ENCODE measurements at places on chromosomes 1 and 21. TPM values are rescaled to one million over a fixed set of nuclear protein-coding genes. Genes with fewer than 3 reads are reported as not detected.

SPRR2A gene
- not detected for total RNA-seq

ZYG11B gene
- 36.3 TPM for total RNA-seq

OR14K1 gene
- not detected for total RNA-seq

C1orf232 gene
- not detected for total RNA-seq

BTG3 gene
- total RNA-seq: 16.3 TPM

NOS1AP gene
- total RNA-seq: 18.5 TPM

KCNK1 gene
- 22.2 TPM for total RNA-seq

FTCD gene
- total RNA-seq: not detected

CHI3L2 gene
- total RNA-seq: 3.3 TPM

CENPL gene
- total RNA-seq: 0.66 TPM

RGS4 gene
- 0.47 TPM for total RNA-seq

SPRR2F gene
- not detected for total RNA-seq

TMCO2 gene
- not detected for total RNA-seq

ARHGEF10L gene
- total RNA-seq: 177 TPM

FAM177B gene
- total RNA-seq: 24.0 TPM

WNT2B gene
- 5.8 TPM for total RNA-seq

TAS1R1 gene
- not detected for total RNA-seq

MMEL1 gene
- 11.4 TPM for total RNA-seq

MYCBP gene
- total RNA-seq: 13.9 TPM

SYPL2 gene
- 0.67 TPM for total RNA-seq

FCGR3A gene
- total RNA-seq: 0.53 TPM

HPCA gene
- not detected for total RNA-seq

C1orf21 gene
- total RNA-seq: 82.3 TPM

ITLN2 gene
- total RNA-seq: 62.0 TPM

DDAH1 gene
- 50.3 TPM for total RNA-seq

EXTL1 gene
- not detected for total RNA-seq

INKA2 gene
- 2.0 TPM for total RNA-seq

C2CD4D gene
- not detected for total RNA-seq

FCRL5 gene
- total RNA-seq: 19.0 TPM

GJA4 gene
- total RNA-seq: 2.8 TPM

ATAD3C gene
- total RNA-seq: not detected

ERO1B gene
- 7.2 TPM for total RNA-seq

IQGAP3 gene
- 6.8 TPM for total RNA-seq

PRR9 gene
- total RNA-seq: not detected

HES5 gene
- 0.88 TPM for total RNA-seq

PEAR1 gene
- 4.9 TPM for total RNA-seq

MYOG gene
- total RNA-seq: not detected
